ENCODE measurements at places on chromosomes 16 and 17. TPM values are rescaled to one million over a fixed set of nuclear protein-coding genes. Genes with fewer than 3 reads are reported as not detected.
A peak's percentile ranks its signal among the peaks of the same experiment; 100 is the strongest.

- DNase-seq: no peak
Observed at GRCh38 chr17:51103050-51103449, 17.6 kb downstream of the SPAG9 start.

- no peak for DNase-seq
Observed at GRCh38 chr16:61944004-61944403, 92.2 kb downstream of the CDH8 start.

GRCh38 chr16:22375117-22375962 lies 921 bp upstream of the CDR2 start:
- DNase-seq: no peak

DNA sequence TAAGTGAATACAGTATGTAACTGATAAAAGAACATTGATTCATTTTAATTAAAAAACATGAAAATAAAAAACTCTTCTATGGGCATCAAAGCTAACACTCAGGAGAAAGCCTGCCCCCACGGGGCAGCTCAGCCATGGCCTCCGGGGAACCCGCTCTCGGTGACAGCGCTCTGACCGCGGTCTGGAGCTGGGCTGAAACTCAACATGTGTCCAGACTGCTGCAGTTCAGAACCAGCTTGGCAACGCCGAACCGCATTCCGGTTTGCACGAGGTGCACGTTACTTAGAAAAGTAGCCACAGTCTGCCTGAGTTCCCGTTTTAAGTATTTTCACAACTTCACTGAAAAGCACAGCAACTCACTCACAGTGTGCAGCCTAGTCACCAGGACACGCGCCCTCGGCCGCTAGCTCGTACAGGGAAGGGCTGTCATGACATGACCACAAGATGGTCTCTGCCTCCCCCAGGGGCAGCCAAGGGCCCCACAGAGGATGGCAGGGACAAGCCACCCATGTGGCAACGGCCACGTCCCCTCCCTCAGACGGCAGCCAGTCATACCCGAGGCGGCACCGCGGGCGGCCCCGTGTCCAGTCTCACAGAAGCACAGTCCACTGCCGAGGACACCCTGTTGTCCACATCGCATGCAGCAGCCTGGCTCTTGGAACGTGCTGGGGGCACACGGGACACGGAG lies 77.1 kb upstream of the METRNL start:
- DNase-seq: no peak

Gene CTRB2
- total RNA-seq: not detected

Gene PLLP
- 1.3 TPM for total RNA-seq

Gene PIGQ
- 53.0 TPM for total RNA-seq

GRCh38 chr17:46192439-46193150 lies 634 bp downstream of the KANSL1 start:
- DNase-seq: peak; percentile 78

- peak; percentile 52 for DNase-seq
Observed at GRCh38 chr17:31499771-31500554, 108.5 kb downstream of the RAB11FIP4 start.

GRCh38 chr17:30426292-30426691 lies 47.6 kb downstream of the CPD start:
- peak; percentile 17 for DNase-seq

- DNase-seq: no peak
Observed at GRCh38 chr16:87691686-87692079, 74.1 kb downstream of the KLHDC4 start.

Gene HOXB9
- 25.1 TPM for total RNA-seq

- DNase-seq: no peak
Observed at GRCh38 chr17:31678431-31678830, 180.6 kb downstream of the COPRS start.

Gene MGAT5B
- total RNA-seq: 13.1 TPM

Gene KLHL10
- not detected for total RNA-seq

Gene XAF1
- not detected for total RNA-seq

Gene COX6A2
- not detected for total RNA-seq

DNA sequence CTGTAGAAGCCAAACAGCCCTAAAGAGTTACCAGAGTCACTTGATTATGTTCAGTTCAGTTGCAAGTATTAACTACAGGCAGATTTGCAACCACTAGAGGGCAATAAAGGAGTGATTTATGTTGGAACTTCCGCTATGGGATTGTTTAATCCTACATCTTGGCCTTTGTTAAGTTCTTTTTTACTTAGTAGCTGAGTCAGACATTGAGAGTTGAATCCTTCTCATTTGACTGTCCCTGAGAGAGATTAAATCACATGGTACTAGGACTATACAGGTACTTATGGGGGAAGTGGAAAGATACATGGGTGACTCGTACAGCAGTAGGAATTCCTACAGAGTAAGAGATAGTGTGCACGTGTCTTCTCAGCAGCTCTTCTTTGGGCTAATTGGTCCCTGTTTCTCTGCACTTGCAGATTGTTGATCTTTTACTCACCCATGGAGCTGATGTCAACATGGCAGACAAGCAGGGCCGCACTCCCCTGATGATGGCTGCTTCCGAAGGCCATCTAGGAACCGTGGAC lies 40.3 kb downstream of the CYB561 start:
- DNase-seq: peak; percentile 81

Gene GLIS2
- total RNA-seq: 2.8 TPM

- peak; percentile 69 for DNase-seq
Observed at GRCh38 chr16:67212766-67213165, 13.8 kb downstream of the ELMO3 start.

DNA sequence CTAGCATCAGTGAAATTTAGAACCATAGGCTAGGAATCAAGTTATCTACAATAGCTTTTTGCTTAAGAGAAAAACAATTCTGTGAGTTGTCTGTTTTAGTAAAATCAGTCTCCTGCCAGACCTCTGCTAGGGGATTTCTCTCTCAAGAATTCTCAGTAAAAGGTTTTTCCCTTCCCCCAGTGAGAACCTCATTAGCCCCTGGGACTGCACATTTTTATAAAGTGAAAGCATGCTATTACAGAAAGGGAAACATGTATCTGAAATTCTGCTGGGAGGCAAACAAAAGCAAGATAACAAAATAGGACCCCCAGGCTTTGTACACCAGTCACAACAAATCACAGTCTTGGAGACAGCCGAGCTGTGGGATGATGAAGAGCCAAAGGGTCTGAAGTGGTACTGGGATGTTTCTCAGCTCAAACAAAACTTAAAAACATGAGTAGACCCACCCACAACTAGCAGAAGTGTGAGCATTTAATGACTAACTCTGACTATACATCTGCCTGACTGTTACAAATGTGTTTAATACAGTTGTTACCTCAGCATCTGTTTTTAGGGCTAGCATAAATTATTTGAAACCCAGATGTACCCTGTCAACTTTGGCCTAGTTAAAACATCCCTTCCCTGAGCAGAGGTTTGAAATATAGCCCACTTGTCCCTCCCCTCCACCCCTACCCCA lies 20.0 kb upstream of the GLG1 start:
- no peak for DNase-seq

Gene TP53TG3F
- not detected for total RNA-seq

- DNase-seq: no peak
Observed at GRCh38 chr16:9050102-9050830, 41.2 kb upstream of the HAPSTR1 start.

- no peak for DNase-seq
Observed at GRCh38 chr16:15829460-15829859, 27.4 kb downstream of the MYH11 start.

GRCh38 chr17:50117202-50118051 lies 12.5 kb downstream of the SAMD14 start:
- DNase-seq: no peak

Gene TMEM220
- total RNA-seq: not detected

- DNase-seq: peak; percentile 95
Observed at GRCh38 chr17:2090804-2091534, 36.1 kb downstream of the HIC1 start.

Gene TCAP
- total RNA-seq: 1.00 TPM

Gene SLC4A1
- total RNA-seq: not detected

- DNase-seq: no peak
Observed at GRCh38 chr17:55510986-55511721, at the start of gene SMIM36. Gene SMIM36 (minus strand): TSS chr17:55511452.

DNA sequence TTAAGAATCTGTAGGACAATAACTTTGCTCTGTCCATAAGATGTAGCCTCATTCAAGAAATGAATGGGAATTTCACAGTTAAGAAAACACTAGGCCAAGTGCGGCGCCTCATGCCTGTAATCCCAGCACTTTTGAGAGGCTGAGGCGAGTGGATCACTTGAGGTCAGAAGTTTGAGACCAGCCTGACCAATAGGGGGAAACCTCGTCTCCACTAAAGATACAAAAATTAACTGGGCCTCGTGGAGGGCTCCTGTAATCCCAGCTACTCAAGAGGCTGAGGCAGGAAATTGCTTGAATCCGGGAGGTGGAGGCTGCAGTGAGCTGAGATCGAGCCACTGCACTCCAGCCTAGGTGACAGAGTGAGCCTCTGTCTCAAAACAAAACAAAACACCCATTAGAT lies 19.9 kb upstream of the RSL1D1 start:
- peak; percentile 48 for DNase-seq

- no peak for DNase-seq
Observed at GRCh38 chr17:48385319-48385718, 44.7 kb downstream of the SKAP1 start.

DNA sequence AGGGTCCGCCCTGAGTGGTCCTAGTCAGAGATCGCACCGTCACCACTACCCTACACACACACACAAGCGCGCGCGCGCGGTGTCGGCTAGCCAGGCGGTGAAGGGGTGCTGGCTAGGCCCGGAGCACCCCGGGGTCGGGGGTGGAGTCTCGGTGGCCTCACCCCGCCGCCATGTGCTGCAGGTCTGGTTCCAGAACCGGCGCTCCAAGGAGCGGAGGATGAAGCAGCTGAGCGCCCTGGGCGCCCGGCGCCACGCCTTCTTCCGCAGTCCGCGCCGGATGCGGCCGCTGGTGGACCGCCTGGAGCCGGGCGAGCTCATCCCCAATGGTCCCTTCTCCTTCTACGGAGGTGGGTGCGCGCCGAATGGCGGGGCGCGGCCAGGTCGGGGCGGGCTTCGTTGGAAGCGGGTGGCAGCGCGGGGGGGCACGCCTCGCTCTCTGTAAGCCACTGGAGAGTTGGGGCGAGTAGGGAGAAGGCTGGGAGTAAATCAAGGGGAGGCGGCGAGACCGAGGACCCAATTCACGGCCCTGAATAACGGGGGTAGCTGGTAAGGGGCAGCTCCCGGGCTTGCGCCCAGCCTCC lies 4.8 kb downstream of the LHX1 start:
- no peak for DNase-seq

DNA sequence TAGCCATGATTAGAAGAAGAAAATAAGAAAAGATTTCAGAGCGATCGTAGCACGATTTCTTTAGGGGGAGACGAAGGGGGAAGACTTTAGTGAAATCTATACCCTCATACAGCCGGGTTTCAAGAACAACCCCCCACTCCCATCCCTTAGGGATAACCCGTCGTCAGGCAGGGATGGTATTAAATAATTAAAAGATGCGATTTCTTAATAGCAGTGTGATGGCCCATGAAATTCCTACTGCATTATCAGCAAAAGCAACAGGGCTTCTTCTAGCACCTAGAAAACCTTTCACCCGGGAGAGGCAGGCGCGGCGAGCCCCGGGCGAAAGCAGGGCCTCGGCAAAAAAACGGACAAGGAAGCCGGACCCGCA lies 1.4 kb downstream of the CDH11 start:
- no peak for DNase-seq

DNA sequence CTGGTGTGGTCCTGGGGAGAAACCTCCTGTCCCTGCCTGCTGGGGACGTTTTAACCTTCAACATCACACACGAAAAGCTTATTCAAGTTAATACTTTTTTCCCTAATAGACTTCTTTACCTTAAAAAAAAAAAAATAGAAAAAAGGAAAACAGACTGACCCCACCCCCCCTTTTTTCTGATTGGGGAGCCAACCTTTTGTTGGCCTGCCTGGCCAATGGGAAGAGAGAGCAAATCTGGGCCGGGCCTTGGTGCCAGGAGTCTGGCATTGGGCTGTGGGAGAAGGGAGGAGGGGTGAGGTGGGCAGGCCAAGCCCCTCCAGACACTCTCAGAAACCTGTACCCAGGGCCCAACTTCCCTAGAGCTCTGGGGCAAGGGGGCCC lies 3.0 kb downstream of the CBX8 start:
- DNase-seq: no peak

Gene KRT20
- total RNA-seq: not detected

DNA sequence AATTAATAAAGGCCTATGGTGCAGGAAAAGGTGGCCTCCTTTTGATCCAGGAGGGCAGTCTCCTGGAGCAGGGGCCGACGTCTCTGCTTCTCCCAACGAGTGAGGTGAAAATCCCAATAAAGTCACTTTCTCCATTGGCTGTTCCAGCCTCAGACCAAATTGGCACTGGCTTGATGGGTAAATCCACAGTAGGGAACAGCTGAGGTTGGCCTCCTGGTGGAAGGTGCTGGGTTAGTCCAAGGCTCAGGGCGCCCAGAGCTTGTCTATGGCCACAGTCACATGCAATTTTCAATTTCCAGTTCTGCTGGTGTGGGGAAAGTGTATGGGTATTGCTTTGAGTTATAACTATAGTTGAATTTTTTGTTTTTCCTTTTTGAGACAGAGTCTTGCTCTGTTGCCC lies 79.0 kb downstream of the NETO2 start:
- DNase-seq: no peak

GRCh38 chr17:28368306-28368831 lies 1.7 kb downstream of the VTN start:
- no peak for DNase-seq

Gene WFIKKN2
- not detected for total RNA-seq

All from HT1080 (cell line).